MM.1S (cell line): ENCODE measurements at places on chromosomes 6 and 20.
A peak's percentile ranks its signal among the peaks of the same experiment; 100 is the strongest.

DNA sequence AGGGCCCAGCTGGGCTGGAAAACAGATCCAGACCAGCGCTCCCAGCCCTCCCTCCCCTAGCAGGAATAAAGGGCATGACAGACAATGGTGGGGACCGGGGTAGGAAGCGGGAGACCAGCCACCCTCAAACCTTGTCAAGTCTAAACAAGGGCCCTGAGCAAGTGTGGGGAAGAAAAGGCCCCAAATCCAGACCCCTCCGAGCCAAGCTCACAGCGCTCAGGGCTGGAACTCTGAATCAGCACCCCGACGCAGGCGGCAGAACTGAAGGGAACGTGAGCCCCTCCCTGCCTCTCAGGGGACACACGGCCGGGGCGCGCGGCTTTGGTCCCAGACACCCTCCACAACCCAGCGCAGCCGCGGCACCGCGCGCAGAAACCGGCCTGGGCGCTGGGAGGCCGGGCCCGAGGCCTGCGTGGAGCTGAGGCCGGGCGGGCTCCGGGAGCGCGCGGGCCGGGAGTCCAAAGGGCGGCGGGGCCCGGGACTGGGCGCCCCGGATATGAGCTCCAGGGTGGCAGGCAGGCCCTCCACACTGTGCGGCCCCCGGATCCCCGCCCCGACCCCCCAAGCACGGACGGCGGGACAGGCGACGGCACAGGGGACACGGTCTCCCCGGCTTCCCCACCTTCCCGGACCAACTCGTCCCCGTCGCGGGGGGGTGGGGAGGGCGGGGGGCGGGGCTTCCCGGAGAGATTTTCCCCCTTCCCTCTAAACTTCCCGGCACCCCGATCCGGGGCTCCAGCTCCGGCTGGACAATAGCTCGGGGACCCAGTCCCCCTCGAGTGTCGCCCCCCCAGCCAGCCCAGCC lies 641 bp downstream of the TEAD3 start:
- DNase-seq, result peak; percentile 10

- no peak for DNase-seq
Measured at GRCh38 chr20:22430154-22430745, 154.1 kb downstream of the FOXA2 start.

GRCh38 chr20:53748821-53749421 lies 155.3 kb upstream of the ZNF217 start:
- DNase-seq, result no peak

GRCh38 chr20:1844325-1845162 lies 50.7 kb upstream of the SIRPA start:
- peak; percentile 78 for DNase-seq

GRCh38 chr6:169604076-169604475 lies 97.8 kb downstream of the WDR27 start:
- DNase-seq, result no peak

- DNase-seq, result peak; percentile 41
Measured at GRCh38 chr6:35804996-35805736, at the start of gene LHFPL5. LHFPL5 (plus strand) TSS chr6:35805352; CDS start chr6:35805671, 319 bp downstream.

DNA sequence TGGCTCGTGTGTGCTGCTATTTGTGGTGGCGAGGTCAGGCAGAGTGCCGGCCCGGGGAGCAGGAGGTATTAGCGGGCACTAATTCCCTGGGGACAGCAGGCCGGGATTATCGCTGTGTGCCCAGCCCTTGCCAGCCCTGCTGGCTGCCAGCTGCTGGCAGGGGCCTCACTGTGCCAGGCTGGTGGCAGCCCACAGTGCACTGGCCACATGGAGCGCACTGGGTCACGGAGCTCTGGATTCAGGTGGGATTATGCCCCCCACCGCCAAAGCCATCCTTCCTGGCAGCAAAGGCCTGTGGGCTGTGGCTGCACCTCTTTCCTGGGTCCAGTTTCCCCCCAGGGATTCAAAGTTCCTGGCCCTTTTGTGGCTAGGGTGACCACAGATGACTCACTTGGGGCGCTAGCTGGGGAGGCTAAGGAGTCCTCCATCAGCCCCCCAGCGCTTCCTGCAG lies 59.7 kb downstream of the YTHDF1 start:
- DNase-seq, result no peak

- DNase-seq, result no peak
Measured at GRCh38 chr6:113461153-113461932, 395.8 kb upstream of the MARCKS start.

GRCh38 chr6:88449770-88450169 lies 283.6 kb upstream of the CNR1 start:
- DNase-seq, result no peak

DNA sequence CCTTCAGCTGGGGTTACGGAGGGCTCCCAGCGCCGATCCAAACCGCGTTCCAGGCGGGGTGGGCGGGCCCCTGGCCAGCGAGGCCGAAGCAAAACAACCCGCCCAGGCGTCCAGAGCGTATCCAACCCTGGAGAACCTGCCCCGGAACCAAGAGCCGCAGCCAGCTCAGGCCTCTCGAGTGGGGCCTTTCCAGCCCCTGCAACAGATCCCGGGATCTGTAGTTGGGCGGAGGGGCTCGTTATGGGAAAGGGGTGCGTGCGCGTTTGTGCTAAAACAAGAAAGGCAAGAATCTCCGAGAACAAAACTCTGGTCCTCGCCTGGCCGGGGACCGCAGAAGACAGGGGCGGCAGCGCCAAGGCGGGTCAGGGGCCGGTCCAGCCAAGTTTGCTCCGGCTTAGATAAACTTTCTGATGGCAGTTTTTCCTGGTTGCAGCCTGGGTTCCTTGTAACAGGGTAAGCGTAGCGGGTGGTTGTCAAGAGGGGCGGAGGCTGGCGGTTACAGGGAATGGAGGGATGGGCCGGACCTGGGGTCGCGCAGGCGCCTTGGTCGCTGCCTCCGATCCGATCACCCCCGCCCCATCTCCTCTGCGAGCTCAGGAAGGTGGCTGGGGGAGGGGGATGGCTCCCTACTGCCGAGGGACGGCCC lies 448 bp upstream of the RIN2 start:
- DNase-seq, result peak; percentile 38

- DNase-seq, result no peak
Measured at GRCh38 chr20:60484316-60484715, 526.1 kb downstream of the CDH26 start.

GRCh38 chr6:47303342-47303741 lies 6.4 kb downstream of the TNFRSF21 start:
- no peak for DNase-seq

DNA sequence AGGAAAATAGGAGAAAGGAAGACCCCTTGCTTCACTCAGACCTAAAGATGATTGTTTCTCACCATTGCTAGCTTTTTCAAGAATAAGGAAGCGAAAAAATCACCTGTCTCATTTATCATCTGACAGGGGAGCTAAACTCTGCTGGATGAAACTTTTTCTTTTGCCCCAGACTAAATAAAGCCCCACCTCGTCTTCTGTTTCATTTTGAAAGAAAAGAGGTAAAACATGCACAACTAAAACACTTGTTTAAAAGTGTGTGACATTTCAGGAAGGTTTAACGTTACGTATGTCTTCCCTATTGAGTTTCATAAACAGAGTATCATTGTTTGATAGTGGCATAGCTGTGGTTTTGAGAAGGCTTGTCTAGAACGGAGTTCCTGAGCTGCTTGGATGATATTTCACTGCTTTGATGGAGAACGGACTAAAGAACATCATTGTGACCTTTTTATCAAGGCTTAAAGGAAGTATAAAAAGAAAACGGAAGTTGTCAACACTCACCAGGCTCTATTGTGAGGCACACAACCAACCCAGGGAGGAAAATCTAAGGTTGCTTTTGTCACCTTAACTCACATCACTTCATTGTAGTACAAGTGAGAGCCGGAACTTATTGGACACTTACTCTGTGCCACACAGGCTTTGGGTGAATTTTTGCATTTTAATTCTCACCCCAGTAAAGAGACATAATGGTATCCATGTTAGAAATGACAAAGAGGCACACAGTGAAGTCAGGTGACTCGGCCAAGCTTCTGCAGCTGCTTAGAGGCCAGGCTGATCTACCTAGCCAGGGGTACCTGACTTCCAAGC lies 29.5 kb downstream of the TSHZ2 start:
- DNase-seq, result peak; percentile 64

- DNase-seq, result no peak
Measured at GRCh38 chr6:42514745-42515144, 49.1 kb upstream of the UBR2 start.

DNA sequence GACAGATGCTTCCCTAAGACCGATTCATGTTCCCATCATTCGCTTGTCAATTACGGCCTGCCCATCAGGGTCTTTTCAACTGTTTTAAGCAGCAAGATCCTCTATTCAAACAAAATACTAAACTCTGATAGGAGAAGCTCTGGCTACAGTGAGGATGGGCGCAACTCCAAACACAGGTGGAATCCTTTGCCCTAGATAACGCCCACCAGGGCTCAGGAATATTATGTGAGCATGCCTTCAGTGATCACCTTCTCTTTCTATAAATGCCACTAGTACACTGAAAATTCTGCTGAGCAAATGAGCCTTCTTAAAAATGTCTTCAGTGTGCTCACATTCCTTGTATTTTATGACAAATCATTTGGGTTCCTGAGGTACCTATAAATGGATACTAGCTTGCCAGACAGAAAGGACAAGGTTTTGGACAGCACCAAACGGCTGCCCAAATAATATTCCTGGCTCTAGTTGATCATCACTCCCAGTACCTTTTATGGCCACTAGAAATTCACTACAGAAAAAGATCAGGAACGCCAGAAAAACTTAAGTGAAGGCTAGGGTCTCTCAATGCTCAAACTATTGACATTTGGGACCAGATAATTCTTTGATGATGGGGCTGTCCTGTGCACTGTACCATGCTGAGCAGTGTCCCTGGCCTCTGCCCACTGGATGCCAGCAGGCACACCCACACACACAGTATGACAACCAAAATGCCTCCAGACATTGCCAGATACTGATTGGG lies 13.1 kb downstream of the ZNF217 start:
- no peak for DNase-seq

DNA sequence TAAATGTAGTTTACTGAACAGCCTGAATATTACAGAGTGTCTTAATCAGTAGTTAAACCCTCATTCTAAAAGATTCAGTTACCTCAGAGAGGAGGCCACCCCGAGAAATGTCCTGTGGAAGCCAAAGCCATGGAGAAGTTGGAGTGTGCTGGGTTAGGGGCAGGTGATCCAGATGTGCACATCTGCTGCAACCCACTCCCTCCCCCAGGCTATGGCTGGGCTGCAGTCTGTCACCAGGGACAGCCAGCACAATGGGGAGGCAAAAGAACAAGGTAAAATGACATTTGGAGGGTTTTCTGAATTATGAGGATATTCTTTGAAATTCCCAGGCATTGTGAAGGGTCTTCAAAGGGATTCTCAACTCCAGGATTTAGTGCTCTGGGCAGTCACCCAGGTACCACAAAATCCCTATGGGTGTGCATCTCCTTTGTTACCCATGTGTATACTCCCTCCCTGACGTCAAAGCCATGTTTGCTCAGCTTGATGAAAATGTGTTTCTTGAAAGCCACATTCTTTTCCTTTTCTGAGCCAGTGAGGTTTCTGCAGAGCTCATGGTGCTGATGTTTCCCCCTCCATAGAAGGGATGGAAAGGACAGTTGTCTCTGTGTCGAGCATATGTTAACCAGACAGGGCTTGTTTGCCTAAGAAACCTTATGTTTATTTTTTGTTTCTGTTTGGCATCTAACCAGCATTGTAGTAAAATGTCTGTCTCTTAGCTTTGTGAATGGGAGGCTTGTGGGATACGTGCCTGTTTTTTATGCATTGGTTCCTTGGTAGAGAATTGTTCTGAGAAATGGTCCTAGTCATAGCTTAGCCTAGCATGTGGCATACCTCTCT lies 212.3 kb upstream of the TBX18 start:
- DNase-seq, result no peak

DNA sequence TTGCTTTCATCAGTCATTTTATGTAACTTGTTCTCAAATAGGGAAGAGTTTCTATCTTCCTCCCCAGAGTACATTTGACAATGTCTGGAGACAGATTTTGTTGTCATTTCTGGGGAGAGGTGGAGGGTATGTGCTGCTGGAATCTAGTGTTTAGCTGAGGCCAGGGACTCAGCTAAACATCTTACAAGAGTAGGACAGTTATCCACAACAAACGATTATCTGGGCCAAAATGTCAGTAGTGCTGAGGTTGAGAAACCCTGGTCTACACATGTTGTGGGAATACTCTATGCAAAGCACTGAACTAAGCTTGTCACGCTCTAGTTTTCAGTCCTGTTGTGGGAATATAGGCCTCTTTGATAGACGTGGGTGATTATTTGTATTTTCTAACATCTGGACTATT lies 171.4 kb downstream of the CD109 start:
- DNase-seq, result no peak

DNA sequence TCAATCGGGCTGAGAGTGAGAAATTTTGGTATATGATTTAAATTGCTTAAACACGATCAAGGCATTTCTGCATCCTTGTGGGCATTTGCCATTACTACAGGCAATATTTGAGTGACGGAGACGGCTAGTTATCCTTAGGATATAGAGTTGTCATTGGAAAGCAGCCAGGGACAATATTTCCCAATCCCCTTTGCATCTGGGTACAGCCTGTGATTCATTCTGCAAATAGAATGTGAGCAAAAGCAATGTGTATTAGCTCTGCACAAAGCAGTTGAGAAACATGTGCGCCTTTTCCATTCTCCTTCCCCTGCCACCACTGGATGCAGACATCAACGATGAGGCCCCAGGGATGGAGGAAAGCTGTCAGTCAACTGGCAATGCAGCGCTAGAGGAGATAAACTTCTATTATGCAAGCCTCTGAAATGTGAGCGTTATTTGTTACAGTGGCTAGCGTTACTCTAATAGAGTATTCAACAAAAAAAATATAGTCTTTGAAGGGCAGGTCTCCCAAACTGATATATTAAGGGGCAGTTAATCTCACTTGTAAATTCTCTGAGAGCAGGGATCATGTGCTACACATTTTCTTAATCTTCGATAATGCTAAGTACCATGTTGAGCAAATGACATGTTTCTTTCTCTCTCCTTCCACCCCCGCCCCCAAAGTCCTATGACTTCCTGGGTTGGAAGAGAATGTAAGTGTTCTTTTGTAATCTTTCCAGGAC lies 37.1 kb upstream of the NCOA3 start:
- no peak for DNase-seq
